ENCODE measurements at places on chromosomes 3 and 15.

GRCh38 chr3:114067804-114068203 is 11.3 kb downstream of the QTRT2 start:
- no peak for DNase-seq

DNA sequence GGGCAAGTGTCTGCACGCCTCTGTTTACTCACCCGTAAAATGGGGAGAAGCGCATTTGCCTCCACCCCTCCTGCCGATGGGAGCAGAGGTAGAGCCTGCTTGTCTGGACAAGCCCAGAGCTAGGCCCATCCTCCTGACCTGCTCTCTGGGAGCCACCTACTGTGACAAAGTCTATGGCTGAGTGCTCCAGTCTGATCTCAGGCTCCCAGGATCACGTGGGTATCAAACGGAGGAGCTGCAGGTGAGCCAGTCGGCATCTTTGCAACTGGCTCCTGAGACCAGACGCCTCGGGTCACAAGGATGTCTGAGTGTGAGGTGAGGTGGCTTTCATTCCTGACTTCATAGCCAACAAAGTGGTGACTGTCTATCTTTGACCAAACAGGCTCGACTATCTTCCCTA is 2.1 kb upstream of the ALDH1A3 start:
- DNase-seq: no peak

DNA sequence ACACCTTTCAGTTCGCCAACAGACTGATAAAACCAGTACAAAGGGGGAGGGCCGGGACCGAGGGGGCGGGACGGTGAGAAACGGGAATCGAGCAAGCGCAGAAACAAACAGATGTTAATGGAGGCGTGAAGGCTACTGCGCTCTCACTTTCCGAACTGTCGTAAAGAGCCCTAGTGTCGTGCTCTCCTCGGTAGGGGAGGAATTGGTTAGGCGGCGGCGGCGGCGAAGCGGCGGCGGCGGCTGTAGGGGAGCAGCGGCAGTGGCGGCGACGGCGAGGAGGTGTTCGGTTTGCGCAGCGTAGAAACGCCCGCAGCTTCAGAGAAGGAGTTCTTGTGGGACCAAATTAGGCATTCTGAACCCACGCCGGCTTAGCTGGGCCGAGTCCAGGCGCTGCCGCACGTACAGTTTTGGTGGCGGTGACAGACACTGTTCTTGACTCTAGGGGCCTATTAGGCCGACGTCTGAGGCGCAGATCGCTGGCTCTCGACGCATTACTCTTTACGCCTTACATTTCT is at the start of gene RNF111:
TSS of gene RNF111 (plus strand) at position 173 of the 515 bp plus-strand sequence. CDS start 43,160 bp downstream, outside the sequence.
- peak; percentile 92 for DNase-seq

DNA sequence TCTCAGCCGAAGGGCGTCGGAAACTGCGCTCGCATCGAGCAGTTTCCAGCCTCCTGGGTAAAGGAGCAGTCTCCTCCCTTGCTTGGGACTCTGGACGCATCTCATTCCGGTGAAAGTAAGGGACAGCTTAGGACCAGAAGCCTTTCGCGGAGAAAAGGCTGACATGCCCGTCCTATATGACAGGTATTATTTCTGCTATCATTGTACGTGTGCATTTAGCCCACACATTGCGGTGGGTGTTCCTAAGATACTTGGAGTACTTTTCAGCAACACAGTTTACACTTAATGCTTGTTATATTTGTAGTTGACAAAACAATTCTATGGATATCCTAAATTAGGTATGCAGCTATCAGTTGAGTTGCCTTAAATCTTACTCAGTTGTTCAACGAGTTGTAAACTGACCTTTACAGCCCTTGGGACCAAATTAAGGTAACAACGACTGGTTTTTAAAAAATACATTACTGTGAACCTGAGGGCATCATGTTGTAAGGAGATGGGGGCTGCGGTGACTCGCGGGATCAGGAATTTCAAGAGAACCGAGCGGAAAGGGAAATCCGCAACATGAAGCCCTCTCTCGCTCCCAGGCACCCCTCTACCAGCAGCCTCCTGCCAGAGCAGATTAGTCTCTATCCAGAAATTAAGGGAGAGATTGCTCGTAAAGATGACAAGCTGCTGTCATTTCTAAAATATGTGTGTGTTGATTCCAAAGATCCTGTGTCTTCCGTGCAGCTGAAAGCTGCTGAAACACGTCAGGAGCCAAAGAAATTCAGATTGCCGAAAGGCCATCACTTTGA is 632 bp upstream of the COPS2 start:
- peak; percentile 10 for DNase-seq

- no peak for DNase-seq
Measured at GRCh38 chr3:119013951-119014350, 20.7 kb downstream of the IGSF11 start.

DNA sequence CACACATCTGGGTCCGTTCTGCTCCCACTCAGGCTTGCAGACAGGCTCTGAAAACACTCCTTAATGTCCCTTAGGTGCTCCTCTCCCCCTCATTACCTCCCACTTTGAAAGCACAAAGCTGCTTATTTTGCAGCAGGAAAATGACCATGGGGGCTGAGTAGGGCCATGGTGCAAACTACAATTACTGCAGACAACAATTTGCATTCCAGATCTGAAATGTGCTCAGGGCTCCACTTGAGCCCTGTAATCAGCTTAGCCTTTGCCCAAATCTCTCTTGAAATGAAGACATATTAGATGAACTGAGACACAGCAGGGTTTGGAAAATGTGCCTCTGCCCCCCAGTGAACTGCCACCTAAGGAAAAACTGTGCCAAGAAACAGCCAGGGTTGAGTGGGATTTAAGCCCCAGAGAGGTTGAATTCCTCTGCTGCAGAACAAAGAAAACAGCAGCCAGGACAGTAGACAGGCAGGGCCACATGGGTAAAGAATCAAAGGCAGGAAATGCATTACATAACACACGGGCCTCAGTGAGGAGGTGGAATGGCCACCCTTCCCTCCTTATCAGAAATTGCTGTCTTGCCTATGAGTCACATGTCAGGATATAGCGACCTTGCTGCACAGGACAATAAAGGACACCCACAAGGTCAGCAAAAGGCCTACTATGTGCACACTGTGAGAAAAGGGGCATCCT is 126.8 kb upstream of the ARHGEF3 start:
- peak; percentile 63 for DNase-seq

DNA sequence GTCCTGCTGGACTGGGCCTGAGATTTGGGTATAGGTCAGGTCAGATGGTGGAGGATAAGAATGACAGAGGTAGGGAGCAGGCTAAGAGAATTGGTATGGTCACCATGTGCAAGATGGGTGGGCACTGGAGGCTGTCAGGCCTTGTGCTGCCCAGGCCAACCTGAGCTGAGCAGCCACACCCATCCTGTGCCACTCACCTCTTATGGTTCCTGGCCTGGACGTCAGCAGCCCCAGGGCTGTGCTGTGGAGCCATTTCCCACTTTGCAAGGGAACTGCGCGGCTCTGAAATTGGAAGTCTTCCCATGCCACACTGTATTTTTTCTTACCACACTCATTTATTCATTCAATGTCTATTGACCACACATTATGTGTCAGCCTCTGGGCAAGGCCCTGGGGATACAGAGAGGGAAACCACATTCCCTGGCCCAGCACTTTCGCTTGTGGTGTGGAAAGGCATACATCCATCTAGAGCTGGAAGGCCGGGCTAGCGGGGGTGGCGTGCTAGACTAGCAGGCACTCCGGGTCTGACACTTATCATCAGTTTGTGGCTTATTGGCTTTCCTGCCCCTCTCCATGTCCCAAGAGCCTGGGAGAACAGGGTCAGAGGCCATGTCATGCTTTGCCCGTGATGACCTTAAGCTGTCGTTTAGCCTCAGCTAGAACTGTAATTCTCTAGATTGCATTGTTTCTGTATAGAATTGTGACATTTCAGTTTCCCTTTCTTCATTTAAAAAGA is 51.1 kb upstream of the POLG start:
- no peak for DNase-seq

- DNase-seq: no peak
Measured at GRCh38 chr15:53786401-53786800, 26.9 kb upstream of the WDR72 start.

DNA sequence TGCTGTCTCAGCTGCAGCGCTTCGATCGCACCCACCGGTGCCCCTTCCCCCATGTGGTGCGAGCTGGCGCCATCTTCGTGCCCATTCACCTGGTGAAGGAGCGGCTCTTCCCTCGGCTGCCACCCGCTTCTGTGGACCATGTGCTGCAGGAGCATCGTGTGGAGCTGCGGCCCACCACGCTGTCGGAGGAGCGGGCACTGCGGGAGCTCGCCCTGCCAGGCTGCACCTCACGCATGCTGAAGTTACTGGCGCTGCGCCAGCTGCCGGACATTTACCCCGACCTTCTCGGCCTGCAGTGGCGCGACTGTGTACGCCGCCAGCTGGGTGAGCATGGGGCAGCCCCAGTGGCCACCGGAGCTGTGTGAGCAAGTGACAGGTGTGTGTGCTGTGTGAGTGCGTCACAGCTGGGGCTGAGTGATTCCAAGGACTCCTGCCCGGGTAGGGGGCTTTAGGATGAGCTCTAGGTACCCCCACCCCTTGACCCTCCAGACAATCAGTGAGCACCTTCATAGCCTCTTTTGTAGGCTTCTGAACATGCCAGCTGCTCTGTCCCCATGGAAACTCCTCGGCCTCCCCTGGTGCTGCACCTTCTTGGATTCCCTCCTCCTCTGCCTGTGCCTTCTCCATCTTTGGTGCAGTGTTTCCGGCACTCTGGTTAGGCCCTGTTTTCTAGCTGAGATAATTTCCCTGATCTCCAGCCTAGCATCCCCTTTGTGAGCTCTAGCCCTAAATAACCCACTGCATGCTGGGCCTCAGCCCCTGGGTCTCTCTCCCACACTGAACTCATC is 7.0 kb downstream of the C15orf39 start:
- DNase-seq: no peak

GRCh38 chr3:150324788-150325187 is 83.3 kb upstream of the TSC22D2 start:
- no peak for DNase-seq

- no peak for DNase-seq
Measured at GRCh38 chr3:56373386-56373785, 94.9 kb downstream of the ERC2 start.

DNA sequence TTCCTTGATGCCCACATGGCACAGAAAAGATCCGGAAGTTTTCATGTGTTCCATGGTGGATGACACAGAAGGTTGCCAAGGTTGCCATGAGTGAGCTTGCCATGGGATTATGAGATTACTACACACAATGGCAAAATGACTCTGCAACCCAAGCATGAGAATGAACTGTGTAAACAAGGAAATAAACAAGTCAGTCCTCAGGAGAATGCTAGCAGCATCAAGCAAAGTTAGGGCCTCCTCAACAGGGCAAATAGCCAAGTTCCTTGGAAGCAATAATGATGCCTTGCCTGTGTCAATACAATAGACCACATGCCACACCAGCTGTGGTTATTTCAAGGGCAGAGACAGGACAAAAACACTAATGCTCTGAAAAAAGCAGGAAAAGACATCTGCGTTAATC is 41.8 kb downstream of the AQR start:
- no peak for DNase-seq

- DNase-seq: no peak
Measured at GRCh38 chr3:45613791-45614190, 19.2 kb downstream of the LIMD1 start.

DNA sequence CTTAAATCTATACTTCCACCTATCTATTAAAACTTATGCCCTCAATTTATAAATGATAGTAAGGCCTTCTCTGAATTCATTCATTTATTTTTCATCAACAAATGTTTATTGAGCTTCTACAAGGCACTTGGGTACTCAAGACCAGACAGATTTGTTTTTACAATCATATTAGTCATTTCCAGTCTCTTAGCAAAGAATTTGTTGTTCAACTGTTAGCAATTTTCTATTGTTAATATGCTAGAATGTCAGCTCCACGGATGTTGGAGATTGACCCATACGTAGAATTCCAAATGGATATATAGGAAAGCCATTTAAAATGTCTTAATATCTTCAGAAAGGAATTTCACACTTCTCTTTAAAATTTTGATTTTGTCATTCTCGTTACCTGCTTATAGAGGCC is 36.7 kb downstream of the ZBTB38 start:
- no peak for DNase-seq
